Activated gamma-delta T cell (primary cell): ENCODE measurements at places on chromosomes 7 and 10.
A peak's percentile ranks its signal among the peaks of the same experiment; 100 is the strongest.

DNA sequence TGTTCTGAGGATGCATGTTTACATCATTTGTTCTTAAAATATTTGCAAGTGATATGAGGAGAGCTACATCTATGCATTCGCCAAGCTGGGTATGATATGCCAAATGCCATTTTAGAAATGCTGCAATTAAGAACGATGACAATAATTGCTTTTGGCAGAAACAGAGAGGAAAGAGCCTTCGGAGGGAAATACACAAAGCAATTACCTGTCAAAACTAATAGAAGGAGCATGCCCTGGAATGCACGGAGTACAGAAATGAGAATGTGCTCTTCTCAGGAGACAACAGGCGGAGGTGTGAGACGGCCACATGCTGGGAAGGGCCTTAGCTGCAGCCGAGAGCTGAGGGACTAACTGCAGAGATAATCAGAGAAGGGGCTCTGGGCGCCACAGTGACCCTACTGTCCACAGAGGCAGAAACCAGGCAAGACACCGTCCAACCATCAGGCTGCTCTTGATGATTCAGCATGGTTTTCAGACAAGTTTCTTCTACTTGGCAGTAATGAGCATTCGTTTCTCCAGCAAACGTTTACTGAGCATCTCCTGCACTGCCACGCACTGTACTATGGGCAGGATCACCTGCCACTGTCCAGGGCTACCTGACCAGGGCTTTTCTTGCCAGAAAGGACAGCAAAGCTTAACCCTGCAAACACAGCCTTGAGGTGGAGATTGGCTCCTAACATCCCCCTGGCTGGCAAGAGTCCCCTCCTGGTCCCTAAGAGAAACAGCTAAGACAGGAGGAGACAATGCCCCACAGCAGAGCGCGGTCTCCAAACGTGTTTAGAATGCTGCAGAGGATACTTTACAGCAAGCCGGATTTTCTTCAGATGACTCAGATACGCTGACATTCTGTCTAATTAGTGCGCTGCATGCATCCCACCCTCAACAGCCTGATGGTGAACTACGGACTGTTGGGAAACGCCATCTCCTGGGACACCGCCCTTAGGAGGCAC is 18.1 kb downstream of the VIPR2 start:
- DNase-seq = no peak

DNA sequence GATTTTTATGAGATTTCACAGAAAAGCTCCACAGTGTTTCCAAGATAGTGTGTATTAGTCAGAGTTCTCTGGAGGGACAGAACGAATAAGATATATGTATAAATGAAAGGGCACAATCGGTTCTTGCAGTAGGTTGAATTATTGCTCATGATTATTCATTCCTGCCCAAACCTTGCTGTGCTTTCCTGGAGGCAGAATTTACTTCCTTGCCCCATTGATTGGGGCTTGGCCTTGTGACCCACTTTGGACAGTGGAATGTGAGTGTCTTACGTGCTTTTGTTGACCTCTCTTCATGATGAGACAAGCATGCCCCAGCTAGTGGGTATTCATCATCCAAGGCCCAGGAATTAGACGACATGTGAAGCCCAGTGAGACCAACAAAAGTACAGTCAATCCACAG is 53.0 kb upstream of the ABCB5 start:
- DNase-seq = no peak

DNA sequence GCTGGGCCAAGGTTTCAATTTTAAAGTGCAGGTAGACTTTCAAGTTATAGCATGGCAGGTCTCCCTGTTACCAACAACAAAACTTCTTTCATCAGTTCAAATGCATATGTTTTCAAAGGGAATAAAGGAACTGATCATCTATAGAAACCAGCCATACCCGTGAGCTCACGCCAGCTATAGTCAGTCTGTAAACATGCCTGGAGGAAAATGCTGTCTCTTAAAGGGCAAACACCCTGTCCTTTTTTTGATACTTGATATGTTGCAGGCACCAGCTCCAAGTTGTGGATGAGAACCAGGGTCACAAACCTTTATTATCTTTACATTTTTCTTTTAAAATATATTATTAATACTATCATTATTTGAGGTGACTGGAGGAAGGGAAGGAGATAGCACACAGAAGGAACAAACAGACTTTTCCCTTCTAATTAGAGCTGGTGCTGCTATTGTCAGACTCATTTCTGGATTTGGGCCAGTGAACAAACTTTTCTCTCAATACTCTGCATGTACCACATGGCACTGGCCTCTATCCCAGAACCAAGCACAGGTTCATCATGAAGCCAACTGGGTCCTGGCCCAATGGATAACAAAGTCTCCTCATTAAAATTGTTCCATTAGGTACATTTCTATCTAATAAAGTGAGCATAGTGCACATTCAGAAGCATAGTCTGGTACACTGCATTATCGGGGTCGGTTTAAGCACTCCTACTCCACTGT is 1102.4 kb downstream of the SORCS3 start:
- DNase-seq = no peak

- DNase-seq = no peak
Measured at GRCh38 chr7:141495057-141495456, 56.2 kb upstream of the AGK start.

GRCh38 chr10:71212318-71213126 is at the start of gene UNC5B:
UNC5B (plus strand) TSS chr10:71212570; CDS start chr10:71212986, 416 bp downstream.
- DNase-seq = peak; percentile 17

GRCh38 chr10:35892526-35892925 is 250.4 kb upstream of the FZD8 start:
- DNase-seq = no peak

GRCh38 chr7:80770061-80770460 is 131.6 kb downstream of the CD36 start:
- DNase-seq = no peak

DNA sequence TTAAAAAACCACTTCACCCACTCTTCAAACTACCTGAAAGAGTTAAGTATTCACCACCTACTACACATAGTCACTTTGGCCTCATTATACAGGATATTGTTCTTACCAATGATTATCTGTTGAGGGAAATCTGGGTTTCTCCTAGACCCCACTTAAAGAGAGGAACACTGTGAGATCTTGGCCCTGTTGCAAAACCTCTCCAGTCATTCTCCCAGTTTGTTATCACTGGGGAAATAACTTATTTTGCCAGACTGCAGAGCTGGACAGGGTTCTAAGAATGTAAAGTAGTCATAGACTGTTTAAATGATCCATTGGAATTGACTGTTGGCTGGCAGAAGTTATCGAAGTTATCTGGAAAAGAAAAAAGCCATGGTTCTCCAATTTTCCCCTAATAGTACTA is 143.8 kb downstream of the HGF start:
- no peak for DNase-seq

DNA sequence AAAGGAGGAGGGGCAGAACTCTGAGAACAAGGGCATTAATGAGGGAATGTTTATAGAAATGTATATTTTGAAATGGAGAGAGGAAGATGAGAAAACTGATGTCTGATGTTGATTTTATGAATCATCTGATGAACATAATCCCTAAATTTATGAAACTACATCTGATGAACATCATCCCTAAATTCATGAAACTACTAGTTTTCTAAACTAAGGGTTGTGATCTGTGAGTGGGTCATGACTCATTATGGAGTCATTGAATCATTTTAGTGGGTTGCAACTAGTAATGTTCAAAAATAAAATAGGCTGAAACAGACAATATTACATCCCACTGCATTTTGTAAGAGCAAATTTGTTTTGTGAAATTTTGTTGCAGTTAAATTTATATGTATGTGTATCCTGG is 442.6 kb upstream of the TEX47 start:
- DNase-seq = no peak

DNA sequence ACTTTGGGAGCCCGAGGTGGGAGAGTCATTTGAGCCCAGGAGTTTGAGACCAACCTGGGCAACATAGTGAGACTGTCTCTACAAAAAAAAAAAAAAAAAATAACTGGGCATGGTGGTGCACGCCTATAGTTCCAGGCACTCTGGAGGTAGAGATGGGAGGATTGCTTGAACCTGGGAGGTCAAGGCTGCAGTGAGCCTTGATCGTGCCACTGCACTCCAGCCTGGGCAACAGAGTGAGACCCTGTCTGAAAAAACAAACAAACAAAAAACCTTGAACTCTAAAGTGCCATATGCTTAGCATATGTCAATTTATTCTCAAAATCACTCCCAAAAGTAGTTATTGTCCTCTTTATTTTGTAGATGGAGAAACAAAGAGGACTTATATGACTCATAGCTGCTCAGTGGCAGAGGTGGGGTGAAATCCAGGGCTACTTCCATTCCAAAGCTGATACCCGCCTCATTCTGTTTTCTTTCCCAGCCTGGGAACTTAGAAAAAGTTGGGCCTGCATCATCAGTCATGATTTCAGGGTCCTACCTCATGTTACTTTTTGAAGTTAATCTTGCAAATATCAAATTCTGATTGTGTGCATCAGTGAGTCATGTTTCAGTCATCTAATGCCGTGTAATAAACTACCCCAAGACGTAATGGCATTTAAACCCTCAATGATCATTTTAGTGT is 13.3 kb downstream of the DHTKD1 start:
- DNase-seq = no peak

DNA sequence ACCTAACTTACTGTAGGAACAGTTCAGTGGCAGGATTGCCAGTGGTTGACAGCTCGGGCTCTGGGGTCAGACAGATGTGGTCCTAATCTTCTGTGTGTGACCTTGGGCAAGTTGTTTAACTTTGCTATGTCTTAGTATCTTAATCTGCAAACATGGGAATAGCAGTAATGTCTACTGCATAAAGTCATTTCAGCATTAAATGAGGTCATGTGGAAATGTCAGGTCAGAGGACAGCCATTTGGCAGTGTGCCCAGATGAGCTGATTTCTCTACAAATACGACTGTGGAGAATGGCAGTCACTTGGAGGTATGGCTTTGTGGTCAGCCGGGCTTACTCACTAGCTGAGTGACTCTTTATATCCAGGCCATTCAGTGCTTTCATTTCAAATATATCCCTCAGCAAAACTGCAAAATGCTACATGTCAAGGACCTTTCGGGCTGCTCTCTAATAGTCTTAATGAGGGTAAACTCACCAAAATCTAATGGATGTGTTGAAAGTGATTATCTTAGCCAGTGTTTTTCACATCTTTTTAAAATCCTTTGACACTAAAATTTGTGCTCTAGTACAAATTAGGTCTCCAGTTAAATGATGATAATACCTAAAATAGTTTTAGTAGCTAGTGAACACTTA is 171.4 kb downstream of the ST7 start:
- DNase-seq = no peak

GRCh38 chr10:35460852-35461460 is 124.6 kb downstream of the CCNY start:
- no peak for DNase-seq

DNA sequence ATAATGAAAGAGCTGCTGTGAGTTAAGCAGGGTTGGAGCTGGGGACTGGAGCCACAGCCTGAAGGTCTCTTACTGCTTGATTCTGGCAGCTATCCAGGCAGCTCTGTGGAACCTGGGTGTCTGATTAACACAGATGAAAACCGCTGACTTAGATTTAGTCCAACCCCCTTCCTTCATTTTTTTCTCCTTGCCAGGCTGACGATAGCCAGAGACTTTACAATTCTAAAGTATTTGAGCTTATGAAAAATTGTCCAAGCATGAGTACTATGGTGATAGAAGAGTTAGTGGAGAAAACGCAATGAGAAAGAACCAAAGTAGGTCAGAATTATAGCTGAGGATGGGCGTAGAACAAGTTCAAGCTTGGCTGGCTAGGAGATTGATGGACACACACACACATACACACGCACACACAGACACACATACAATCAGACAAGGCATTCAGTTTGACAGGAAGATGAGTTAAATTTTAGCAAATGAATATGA is 13.5 kb upstream of the GPR85 start:
- DNase-seq = no peak

GRCh38 chr7:32289651-32290414 is 200.3 kb downstream of the LSM5 start:
- DNase-seq = no peak

- DNase-seq = no peak
Measured at GRCh38 chr10:2744547-2745200, 322.7 kb upstream of the PFKP start.

DNA sequence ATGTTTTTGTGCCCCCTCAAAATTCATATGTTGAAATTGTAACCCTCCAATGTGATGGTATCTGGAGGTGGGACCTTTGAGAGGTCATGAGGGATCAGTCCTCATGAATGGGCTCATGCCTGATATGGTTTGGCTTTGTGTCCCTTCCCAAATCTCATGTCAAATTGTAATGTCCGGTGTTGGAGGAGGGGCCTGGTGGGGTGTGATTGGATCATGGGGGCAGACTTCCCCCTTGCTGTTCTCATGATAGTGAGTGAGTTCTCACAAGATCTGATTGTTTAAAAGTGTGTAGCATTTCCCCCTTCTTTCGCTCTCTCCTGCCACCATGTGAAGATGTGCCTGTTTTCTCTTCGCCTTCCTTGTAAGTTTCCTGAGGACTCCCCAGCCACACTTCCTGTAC is 53.4 kb downstream of the TLL2 start:
- DNase-seq = no peak

- DNase-seq = no peak
Measured at GRCh38 chr10:1186683-1186990, 130.5 kb downstream of the WDR37 start.

DNA sequence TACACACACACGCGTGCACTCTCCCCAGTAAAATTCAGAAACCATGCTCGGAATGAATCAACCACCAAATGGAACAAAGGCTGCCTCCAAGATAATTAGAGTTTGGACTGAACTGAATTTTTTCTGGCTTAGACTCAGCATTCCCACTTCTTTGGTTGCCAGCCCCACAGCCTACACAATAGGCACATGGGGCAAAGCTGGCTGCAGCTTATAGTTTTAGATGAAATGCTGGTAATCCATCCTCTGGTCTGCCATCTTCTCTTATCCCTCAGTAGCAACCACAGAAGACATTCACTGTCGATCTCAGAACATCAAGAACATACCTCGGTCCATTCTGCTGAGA is 44.2 kb downstream of the PDE1C start:
- DNase-seq = no peak

DNA sequence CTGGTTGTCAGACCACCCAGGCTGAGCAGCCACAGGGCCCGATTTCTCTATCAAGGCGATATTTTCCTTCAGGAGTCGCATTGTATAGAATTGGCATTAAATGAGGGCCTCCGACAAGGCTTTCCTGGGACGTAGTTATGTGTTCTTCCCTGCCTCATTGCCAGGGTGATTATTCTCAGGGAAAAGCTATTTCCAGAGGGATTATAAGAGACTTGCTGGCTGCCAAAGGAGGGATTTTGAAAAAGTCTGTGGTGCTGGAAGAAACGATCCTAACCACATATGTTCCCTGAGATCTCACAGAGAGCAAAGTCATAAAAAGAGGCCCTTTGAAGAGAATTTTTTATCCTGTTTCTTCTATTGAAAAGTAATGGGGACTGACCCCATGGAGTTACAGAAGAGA is 27.7 kb upstream of the SDHAF3 start:
- no peak for DNase-seq

- no peak for DNase-seq
Measured at GRCh38 chr7:123060446-123060845, 64.9 kb upstream of the TAS2R16 start.

DNA sequence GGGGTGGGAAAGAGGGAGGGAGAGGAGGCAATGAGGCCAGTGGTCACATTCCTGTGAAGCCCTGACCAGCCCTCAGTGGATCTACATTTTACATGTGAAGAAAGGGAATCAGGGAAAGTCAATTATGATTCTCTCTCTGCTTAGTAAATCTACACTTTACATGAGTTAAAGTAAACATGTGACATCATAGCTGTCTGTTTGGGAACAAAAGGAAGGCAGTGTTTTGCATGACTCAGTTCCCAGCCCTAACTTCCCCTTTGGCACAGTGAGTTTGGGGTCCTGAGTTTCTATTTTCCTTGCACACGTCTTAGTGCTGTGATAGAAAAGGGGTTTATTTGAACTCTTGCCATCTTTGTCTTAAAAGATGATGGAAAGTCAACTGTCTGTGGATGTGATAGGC is 615.1 kb downstream of the SDK1 start:
- DNase-seq = no peak
